ENCODE measurements at places on chromosomes 5 and 9. TPM values are rescaled to one million over a fixed set of nuclear protein-coding genes. Genes with fewer than 3 reads are reported as not detected.
A peak's percentile ranks its signal among the peaks of the same experiment; 100 is the strongest.

DNA sequence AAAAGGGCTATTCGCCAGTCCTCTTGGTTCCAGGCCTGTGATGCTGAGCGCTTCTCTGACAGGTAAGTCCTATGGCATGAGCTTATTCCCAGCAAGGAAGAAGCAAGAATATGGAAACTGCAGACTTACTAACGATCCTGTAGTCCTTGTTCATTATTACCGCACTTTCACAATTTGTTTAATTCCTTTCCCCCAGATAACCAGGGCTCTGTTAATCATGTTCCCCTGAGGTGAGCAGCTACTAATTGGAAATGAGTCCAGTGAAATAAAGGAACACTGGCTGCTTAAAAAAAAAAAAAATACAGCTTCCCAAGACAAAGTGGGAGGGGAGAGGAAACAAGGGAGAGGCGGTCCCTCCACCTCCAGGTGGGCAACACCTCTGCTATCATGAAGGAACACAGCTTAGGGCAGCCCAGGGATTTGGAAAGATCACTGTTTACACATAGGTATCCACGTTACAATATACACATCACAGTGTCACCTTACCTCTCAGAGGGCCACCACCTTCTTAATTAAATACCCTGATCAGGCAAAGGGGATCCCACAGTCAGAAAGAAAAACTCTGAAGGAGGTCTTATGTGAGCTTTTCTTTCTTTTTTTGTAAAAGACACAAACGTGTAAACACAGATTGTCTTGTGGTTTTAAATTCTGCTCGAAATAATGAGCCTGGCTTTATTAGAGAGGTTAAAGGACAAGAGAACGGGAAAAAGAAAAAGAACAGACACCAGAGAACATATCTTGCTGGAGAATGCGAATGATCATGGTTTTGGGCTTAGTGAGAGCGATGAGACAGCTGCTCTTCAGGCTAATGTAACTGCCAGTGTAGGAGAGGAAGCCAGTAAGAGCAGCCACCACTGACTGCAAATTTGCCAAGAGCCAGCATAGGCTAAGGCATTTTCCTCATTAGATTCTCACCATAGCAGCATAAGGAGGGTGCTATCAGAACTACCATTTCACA, 258.6 kb downstream of the CRB2 start:
- DNase-seq: no peak

GRCh38 chr5:151048526-151048925, 28.1 kb downstream of the GPX3 start:
- no peak for DNase-seq

DNA sequence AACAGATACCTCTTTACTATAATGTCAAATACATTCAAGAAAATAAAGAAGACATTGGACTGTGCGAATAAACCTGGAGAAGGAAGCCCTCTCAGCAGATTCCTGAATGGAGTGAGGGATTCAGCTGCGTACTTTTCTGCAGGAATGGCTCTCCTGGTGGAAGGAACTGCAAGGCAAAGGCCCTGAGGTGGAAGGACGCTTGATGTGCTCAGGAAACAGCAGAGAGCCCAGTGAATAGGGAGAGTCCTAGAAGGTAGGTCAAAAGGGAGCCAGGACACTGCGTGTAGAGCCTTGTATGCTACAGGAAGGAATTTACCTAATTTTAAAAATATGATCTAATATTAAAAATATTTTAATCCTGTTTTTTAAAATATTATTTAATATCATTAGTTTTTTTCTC, 68.5 kb upstream of the TTC23L start:
- no peak for DNase-seq

- no peak for DNase-seq
Measured at GRCh38 chr5:14305045-14305444, 161.9 kb downstream of the TRIO start.

DNA sequence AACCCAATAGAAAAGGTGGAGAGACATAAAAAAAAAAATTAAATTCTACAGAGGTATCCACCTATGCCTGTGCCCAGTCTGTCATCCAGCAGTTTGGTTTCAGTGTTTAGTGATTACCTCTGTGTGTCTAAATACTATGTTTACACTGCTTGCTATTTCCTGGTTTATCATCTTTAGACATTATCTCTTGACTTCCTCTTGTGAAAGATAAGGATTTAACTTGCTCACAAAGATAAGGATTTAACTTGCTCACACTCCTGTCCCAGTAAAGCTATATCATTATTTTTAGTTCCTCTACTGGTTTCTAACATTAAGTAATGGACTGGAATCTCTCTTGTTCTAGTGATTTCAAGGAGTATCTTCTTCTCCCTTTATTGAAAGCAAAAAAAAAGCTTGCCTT, 53.9 kb upstream of the ZFR start:
- DNase-seq: no peak

- no peak for DNase-seq
Measured at GRCh38 chr5:158054223-158055110, 195.5 kb upstream of the CLINT1 start.

- no peak for DNase-seq
Measured at GRCh38 chr5:59193616-59194319, 610.9 kb downstream of the RAB3C start.

DNA sequence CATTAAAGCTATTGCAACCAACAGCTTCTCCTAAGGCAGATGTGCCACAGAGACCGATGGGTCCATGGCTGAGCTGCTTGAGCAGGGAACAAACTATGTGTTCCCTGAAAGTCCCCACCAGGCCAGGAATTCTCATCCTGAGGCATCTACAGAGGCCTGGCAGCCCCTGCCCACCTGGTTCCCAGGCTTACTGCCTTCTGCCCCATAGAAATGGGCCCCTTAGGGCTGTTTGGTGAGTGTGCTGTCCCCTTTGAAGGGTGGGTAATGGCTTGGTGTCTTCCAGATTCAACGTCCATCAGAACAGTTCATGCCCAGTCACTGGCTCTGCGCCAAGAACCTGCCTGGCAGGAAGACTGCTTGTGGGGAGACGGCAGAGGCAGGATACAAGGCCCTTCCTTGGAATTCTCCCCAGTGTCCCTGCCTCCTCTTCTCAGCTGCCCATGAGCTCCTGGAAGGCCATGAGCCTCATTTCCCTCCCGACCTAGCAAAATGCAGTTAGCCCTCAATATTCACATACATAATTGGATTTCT, 3.8 kb upstream of the COL27A1 start:
- DNase-seq: no peak

DNA sequence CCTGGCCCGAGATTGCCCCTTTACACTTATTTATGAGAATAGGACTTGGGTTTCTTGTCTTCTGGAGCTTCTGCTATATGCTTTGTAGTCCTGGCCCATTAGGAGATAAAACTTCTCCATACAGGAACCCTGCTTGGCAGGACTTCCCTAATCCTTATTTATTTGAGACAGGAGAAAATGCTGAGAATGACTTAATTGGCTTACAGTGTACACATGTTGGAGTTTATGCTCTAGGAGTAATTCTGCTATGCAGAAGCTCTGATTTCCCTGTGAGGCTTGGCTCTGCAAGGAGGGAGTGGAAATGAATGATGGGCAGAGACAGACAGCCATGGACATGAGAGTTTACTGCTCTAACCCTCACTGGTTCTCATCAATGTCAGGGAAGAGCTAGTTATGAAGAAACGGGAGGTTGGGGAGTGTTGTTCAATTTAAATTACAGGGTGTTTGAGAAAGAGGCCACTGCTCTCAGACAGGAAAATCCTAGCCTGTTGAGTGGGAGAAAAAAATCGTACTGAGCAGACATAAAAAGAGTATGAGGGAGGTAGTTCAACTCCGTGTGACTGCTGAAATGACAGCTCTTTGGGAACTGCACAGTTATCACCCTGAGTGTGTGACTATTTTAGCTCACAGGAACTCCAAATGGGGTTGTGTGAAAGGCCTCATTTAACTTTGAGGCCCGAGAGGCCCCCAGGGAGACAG, 37.5 kb downstream of the ACTBL2 start:
- no peak for DNase-seq

DNA sequence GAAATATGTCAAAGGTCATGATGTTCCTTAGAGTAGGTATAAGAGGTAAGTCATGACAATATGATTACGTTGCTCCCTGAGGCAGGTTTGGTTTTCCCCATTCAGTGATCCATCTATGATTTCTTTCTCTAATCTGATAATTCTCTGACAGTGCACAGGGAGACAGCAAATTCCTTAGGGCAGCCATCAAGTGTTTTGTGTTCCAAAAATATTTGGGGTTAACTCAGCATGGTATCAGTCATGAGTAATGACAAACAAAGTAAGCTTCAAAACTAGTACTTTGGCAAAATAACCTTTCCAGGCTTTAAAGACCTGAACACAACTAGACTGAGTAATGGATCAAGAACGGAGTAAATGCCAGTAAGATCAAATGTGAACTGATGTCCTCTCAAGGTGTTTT, 55.3 kb upstream of the SPATA31E1 start:
- DNase-seq: no peak

- DNase-seq: no peak
Measured at GRCh38 chr5:7751874-7752273, 99.1 kb downstream of the CFAP90 start.

GRCh38 chr9:4297151-4297785, 2.6 kb downstream of the GLIS3 start:
- peak; percentile 80 for DNase-seq

DNA sequence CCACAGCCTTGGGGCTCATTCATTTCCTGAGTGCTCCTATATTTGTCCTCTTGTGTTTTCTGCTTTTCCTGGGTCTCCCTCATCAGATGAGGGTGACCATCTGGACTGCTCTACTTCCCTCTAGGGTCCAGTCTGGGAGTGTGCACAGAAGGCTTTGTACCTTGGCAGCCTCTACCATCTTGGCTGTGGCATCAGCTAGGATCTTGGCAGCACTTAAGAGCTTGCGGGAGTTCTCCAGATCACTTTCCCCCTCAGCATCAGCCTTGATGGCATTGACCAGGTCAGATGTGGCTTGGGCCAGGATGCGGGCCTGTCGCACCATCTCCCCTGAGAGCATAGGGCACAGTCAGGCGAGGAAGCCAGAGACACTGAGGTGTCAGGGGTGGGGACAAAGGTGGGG, 15.8 kb downstream of the TLN1 start:
- no peak for DNase-seq

GRCh38 chr5:107979291-107979690, 308.6 kb upstream of the EFNA5 start:
- DNase-seq: no peak

GRCh38 chr9:36802201-36802920, 229.7 kb downstream of the MELK start:
- no peak for DNase-seq

The CYSRT1 gene
- total RNA-seq: 0.26 TPM

The ANGPTL2 gene
- not detected for total RNA-seq

The SH2D3C gene
- total RNA-seq: 27.3 TPM

The PHF24 gene
- not detected for total RNA-seq

The F12 gene
- 3.2 TPM for total RNA-seq

The EQTN gene
- not detected for total RNA-seq

The PCDHB14 gene
- not detected for total RNA-seq

The DNAJB5 gene
- 11.4 TPM for total RNA-seq
